Tibial nerve (tissue), 4 donors: ENCODE measurements at places on chromosomes 1 and 21. TPM values are rescaled to one million over a fixed set of nuclear protein-coding genes. Genes with fewer than 3 reads are reported as not detected.
A peak's percentile ranks its signal among the peaks of the same experiment; 100 is the strongest.

The PGLYRP4 gene
- total RNA-seq, result not detected

DNA sequence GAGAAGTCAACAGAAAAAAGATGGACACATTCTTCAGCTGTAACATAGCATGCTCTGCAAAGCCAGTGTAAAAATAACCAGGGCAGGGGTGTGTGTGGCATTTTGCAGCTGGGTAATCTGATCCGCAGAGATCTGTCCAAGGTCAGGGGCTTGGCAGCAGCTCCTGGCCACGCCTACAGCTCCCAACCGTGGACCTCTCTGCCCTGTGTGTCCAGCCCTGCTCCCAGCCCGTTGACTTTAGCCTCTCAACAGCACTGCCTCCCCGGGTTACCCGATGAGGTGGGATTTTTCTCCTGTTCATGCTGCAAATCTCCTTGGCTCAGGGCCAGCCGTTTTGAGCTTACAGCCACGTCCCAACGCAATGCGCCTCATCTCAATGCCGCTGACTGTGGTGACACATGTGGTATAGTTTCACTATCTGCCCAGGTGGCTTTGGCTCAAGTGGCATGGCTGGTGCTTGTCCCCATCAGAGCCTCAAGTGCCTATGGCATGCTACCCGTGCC is 68.1 kb downstream of the VWA5B1 start:
- peaks cover 13% of the 10 kb centered on the region for H3K4me1 ChIP-seq
- H3K27ac ChIP-seq, result no peak overlapping the region
- H3K4me3 ChIP-seq, result no peak overlapping the region
- no peaks in the 10 kb centered on the region for H3K36me3 ChIP-seq
- no peak for DNase-seq
- no peaks in the 10 kb centered on the region for H3K27me3 ChIP-seq

DNA sequence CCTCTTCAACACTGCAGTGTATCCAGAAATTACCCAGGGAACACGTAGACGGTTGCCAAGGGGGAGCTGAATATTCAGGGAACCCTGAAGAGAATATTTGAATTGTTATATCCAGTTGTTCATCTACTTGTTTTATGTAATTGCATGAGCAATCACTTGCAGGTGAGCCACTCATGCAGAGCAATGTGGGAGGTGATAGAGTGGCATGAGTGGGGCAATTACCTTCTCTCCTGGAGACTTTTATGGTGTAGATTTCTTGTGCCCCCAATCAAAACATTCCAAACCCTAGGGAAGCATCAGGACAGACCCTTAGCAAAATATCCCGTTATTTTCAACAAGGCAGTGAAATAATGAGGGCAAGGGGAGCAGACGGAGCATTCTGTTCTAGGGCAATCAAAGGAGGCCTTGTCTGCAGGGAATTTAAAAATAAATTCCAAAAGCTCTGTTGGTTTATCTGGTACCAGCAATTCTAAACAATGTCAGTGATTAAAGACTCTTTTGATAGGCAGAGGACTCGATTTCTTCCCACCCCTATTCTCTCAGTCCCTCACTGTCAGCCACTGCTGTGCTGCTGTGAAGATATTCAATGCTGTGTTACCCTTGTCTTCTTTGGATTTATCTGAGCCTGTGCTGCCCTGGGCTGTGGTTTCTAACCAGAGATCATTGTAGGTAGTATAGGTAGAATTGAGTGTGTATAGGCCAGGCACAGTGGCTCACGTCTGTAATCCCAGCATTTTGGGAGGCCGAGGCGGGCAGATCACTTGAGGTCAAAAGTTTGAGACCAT is 180.2 kb upstream of the MAP1LC3C start:
- DNase-seq, result no peak
- H3K27me3 ChIP-seq, result no peaks in the 10 kb centered on the region

DNA sequence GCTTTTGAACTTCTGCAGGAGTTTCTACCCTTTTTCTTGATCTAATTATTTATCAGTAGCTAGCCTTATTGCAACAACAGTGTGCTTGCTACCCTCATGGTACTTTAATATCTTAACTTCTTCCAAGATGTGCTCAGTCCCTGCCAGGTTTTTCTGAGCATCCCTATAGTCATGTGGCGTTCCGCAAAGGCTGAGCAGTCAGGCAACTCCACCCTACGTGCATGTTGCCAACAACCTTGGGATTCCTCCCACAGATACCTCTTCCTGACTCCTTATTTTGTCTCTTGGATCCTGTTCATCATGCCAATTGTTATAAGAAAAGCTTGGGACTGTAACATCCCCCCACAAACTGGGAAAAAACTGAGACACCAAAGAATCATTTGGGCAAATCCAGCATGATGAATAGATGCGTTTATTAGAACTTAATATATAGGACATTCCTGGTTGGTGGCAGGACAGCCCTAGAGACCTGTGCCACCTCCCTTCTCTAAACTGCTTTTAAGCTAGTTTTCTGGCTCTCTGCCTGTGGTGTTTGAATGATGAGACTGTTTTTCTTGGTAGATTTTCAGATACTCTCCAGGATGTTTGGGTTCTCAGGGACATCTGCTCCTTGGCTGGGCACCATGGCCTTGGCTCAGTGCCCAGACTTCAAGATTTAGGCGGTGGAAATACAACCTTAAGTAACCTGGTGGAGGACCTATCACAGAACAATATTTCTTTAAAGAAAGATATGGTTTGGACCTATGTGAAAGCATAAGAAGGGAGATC is 27.1 kb upstream of the KCTD3 start:
- no peaks in the 10 kb centered on the region for H3K27me3 ChIP-seq
- DNase-seq, result no peak
- no peak overlapping the region for H3K27ac ChIP-seq

The GSTM1 gene
- total RNA-seq, result not detected

DNA sequence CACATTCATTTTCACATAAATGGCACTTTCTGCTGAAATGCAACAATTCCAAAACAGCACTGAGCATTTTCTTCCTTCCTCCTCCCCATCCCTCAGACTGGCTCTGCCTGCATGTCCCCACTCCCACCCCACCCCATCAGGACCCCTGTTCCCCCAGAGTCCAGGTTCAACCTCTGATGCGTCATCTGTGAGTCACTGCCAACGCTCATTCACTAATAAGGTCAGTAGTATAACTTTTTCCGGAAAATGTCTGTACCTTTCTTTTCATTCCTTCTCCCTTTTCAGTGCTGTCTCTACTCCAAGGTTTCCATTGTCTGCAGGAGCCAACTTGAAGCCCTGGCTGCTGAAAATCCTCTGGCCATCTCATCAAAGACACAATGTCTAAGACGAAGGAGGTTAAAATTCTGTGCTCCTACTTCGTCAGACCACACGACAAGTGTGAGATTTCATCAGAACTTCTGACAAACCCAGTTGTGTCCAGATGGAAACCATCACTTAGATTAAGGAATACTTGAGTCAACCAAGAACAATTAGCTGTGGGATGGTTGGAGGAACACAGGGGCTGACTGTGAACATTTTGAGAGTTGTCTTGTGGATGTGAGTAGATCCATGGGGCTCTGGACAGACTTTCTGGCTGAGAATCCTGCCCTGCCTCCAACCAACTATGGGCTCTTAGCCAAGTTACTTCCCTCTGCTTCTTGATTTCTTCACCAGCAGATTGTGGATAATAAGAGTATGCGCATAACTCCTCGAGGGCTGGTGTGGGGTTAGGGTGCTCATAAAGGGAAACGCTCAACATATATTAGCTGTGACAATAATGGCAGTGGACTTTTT is 35.6 kb upstream of the UTS2 start:
- DNase-seq, result no peak
- H3K4me3 ChIP-seq, result no peak overlapping the region
- no peaks in the 10 kb centered on the region for H3K27me3 ChIP-seq
- H3K27ac ChIP-seq, result no peak overlapping the region

The SLAMF9 gene
- total RNA-seq, result not detected

The DCST2 gene
- 1.3 TPM for total RNA-seq

DNA sequence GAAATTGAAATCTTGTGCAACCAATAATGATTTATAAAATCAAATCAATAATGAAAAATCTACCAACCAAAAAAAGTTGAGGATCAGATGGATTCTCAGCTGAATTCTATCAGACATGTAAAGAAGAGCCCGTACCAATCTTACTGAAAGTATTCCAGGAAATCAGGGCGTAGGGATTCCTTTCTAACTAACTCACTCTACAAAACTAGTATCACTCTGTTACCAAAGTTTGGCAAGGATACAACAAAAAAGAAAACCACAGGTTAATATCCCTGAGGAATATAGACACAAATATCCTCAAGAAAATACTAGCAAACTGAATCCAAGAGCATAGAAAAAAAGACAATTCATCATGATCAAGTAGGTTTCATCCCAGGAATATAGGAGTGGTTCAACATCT is 52.8 kb upstream of the ADGRL4 start:
- H3K4me1 ChIP-seq, result no peaks in the 10 kb centered on the region
- H3K36me3 ChIP-seq, result no peaks in the 10 kb centered on the region
- H3K27ac ChIP-seq, result no peak overlapping the region
- DNase-seq, result no peak
- H3K27me3 ChIP-seq, result no peaks in the 10 kb centered on the region

DNA sequence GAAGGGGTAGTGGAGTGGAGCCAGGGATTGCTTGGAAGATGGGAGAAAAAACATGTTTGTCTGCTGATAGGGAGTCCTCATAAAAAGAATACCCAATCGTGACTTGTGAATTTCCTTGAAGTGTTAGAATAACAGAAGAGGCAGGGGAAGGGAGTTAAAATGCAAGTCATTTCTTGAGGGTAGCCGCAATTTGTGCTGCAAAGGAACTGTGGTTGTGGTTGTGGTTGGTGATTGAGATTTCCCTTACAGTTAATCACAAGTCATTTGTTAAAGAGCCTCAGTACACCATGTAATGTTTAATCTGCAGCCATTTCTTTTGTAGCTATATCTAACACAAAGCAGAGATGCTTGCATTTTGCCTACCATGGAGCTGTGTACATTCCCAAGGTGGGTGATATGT is 38.5 kb upstream of the EGLN1 start:
- no peak for DNase-seq
- H3K27ac ChIP-seq, result no peak overlapping the region
- no peak overlapping the region for H3K4me3 ChIP-seq

GRCh38 chr1:222555992-222556615 is 8.2 kb upstream of the HHIPL2 start:
- no peak overlapping the region for H3K27ac ChIP-seq
- H3K4me3 ChIP-seq, result no peak overlapping the region
- H3K4me1 ChIP-seq, result no peaks in the 10 kb centered on the region
- DNase-seq, result no peak
- H3K36me3 ChIP-seq, result peaks cover 61% of the 10 kb centered on the region

DNA sequence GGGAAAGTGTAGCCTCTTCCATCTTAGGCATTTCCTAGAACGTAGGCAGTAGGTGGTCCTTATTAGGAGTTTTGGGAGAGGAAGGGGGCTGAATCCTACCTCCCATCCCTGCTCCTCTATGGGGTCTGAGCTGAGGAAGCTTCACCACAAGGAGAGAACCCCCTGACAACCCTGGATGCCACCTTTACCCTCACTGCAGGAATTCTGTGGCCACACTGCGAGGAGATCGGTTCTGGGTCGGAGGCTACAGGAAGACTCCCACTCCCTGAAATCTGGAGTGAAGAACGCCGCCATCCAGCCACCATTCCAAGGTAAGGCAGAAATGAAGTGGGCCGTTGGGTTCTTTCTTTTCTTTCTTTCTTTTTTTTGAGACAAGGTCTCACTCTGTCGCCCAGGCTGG is 1.5 kb downstream of the MX1 start:
- DNase-seq, result no peak
- H3K27me3 ChIP-seq, result no peaks in the 10 kb centered on the region
- H3K36me3 ChIP-seq, result no peaks in the 10 kb centered on the region
- H3K27ac ChIP-seq, result peak overlapping the region; percentile 8
- H3K4me3 ChIP-seq, result no peak overlapping the region

GRCh38 chr1:196608390-196609369 is at the start of gene KCNT2:
KCNT2 (minus strand) TSS chr1:196608440; CDS start chr1:196608309, 131 bp downstream.
- peak within 1 kb of the TSS; percentile 58 for H3K4me3 ChIP-seq
- H3K4me1 ChIP-seq, result peaks cover 22% of the 10 kb centered on the region
- peak within 1 kb of the TSS; percentile 6 for H3K27ac ChIP-seq

DNA sequence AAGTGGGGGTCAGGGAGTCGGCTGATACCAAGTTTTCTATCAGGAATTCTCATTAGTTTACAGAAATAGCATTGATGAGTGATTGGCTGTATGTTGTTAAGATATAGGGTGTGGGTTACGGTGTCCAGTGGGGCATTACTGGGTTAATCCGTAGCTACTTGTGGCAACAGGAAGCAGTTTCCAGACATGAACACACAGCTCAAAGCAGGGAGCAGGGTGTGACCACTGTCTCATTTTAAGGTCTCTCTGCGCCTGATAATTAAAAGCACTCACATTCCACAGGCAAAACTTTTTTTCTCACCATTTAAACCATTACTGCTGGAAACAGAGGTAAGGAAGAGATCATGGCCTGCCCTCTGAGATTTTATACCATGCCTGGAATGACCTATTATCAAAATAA is 114.9 kb downstream of the SIK1 start:
- DNase-seq, result no peak
- H3K27me3 ChIP-seq, result no peaks in the 10 kb centered on the region
- H3K27ac ChIP-seq, result peak overlapping the region; percentile 2

The CD160 gene
- total RNA-seq, result not detected

DNA sequence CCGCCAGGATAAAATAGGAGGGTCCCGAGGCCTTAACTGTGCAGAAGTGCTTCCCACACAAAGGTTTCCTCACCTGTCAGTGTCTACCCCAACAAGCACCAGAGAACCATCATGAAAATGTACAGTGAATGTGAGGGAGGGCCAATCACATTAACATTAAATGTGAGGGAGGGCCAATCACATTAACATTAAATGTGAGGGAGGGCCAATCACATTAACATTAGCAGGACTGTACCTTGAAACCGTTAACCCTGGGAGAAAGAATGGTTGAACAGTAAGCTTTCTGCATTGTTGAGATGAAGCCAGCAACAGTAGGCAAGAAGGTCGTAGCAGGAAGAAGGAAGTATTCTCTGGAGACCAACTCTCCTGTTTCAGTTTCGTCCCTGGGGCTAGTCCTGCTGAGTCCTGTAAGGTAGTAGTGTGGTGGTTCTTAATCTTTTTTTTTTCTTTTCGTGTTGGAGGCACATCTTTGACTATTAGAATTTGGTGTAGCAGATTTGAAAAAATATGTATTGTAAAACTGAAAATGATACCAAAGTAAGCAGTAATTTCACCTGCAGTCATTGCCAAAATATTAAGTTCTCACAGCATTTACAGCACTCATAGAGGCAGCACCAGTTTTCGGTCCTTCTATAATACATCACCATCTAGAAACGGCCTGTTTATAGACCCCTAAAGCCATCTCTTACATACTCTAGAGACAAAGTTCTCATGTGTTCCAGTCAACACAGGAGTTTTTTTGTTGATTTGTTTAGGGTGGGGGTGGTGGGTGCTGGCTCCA is 98.6 kb upstream of the PPP2R5A start:
- no peaks in the 10 kb centered on the region for H3K27me3 ChIP-seq
- H3K36me3 ChIP-seq, result no peaks in the 10 kb centered on the region
- H3K27ac ChIP-seq, result no peak overlapping the region

The KLF17 gene
- total RNA-seq, result not detected

The TRIM63 gene
- total RNA-seq, result not detected

- no peaks in the 10 kb centered on the region for H3K27me3 ChIP-seq
- H3K4me3 ChIP-seq, result no peak overlapping the region
- DNase-seq, result no peak
- H3K36me3 ChIP-seq, result no peaks in the 10 kb centered on the region
- no peaks in the 10 kb centered on the region for H3K4me1 ChIP-seq
Observed at GRCh38 chr1:176225479-176225875, 18.4 kb upstream of the COP1 start.
